ENCODE measurements at places on chromosomes 2 and 18.

GRCh38 chr18:76757925-76758324, 64.4 kb upstream of the ZNF236 start:
- DNase-seq: no peak

GRCh38 chr2:38065502-38066135, 10.3 kb downstream of the CYP1B1 start:
- DNase-seq: no peak

DNA sequence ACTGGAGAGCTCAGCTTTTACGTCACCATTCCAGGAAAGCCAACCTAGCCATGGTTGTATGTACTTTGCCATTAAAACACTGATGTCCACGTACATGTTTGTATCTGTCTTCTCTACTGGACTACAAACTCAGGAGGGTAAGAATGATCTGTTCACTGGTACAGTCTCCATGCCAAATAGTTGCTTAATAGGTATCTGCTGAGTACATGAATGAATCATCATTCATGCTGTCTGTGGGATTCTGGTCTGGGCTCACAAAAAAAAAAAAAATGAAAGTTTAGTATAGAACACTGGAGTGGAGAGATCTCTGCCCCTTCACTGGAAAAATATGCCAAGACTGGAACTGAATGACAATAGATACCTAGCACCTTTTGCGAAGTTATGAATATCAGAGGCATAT, 102.6 kb upstream of the ITGA4 start:
- no peak for DNase-seq

- no peak for DNase-seq
Observed at GRCh38 chr18:58058720-58059119, 14.7 kb downstream of the NEDD4L start.

DNA sequence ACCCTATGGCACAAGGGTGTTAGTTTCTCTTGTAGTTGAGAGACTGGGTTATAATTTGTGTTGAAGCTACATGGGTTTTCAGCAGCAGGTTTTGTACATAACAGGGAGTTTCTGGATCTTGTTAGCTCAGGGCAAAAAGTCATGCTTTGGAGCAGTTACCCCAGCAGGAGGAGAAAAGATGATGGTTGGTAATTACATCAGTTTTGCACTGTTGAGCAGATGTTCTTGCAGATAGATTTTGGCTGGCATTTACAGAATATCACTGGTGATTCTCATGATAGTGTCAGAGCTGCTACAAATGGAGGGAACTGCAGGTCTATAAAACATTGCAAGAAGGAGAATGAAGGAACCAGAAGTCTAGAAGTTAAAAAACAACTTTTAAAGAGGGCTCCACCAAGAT, 215.2 kb upstream of the ATP5MC3 start:
- no peak for DNase-seq

GRCh38 chr2:144935191-144935590, 415.3 kb upstream of the ZEB2 start:
- no peak for DNase-seq

- no peak for DNase-seq
Observed at GRCh38 chr2:10383960-10384734, 64.0 kb downstream of the ODC1 start.

DNA sequence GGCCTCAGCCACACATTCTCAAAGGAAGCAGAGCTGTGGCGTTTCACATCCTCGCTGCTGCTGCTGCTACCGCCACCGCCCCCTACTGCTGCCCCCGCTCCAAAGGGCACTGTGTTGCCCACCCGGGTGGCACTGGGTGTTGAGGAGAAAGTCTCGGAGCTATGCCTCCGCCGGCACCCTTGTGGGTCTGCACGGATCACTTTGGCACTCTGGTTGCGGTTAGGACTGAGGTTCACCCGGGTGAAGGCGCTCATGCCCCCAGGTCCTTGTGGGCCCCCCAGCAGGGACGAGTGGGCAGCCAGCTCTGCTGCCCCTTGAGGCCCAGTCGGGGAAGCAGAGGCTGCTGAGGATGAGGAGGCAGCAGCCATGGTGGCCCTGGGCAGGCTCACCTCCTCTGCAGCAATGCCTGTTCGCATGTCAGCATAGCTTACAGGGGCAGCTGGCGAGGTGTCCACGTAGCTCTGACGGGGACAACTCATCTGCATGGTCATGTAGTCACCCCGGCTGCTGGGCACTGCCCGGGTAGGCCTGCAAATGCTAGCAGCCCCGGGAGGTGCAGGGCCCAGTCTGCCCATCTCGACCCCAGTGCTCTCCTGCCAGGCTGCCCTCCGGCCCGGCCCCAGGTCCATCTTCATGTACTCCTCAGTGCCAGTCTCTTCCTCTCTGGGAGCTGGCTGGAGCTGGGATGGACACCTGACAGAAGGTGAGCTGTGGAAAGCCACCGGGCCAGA, 4.2 kb downstream of the IRS1 start:
- no peak for DNase-seq

DNA sequence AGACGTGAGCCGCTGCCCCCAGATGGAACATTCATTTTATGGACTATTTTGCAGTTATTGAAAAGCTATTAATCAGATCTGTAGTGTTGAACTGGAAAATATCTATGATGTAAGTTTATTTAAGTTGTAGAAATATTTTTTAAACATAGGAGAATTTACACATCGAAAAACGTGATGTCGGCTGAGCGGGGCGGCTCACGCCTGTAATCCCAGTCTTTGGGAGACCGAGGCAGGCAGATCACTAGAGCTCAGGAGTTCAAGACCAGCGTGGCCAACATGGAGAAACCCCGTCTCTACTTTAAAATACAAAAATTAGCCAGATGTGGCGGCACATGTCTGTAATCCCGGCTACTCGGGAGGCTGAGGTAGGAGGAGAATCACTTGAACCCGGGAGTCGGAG, 2.0 kb upstream of the TIA1 start:
- DNase-seq: no peak

All from activated CD8-positive, alpha-beta memory T cell treated with anti-CD3 and anti-CD28 coated beads for 4 hours (primary cell).